ENCODE measurements at places on chromosomes 13 and 19.

- no peak for DNase-seq
Measured at GRCh38 chr13:54633456-54633855, 1604.8 kb downstream of the OLFM4 start.

GRCh38 chr19:11168568-11168967 lies 13.0 kb upstream of the SPC24 start:
- DNase-seq: no peak

GRCh38 chr13:51745243-51745642 lies 58.7 kb downstream of the DHRS12 start:
- DNase-seq: no peak

GRCh38 chr13:41590122-41590521 lies 132.8 kb downstream of the RGCC start:
- no peak for DNase-seq

GRCh38 chr19:50546527-50547221 lies 21.6 kb downstream of the LRRC4B start:
- no peak for DNase-seq

GRCh38 chr13:34153428-34154180 lies 335.7 kb downstream of the RFC3 start:
- no peak for DNase-seq

- DNase-seq: no peak
Measured at GRCh38 chr13:104408733-104409132, 1342.5 kb upstream of the SLC10A2 start.

GRCh38 chr19:42208612-42209011 lies 8.9 kb downstream of the DEDD2 start:
- no peak for DNase-seq

DNA sequence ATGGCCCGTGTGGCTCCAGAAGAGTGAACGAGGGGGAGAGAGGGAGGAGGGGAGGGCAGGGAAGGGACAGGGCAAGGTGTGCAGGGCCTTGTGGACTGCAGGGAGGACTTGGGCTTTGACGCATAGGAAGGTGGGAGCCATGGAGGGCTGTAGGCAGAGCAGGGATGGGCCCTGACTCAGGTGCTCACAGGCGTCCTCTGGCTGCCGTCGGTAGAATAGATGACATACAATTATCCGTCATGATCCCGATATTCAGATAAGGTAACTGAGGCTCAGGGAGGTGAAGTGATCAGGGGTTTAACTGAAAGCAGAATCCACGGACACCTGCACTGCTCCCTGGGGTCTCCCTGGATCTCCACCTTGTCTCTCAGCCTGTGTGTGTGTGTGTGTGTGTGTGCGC lies 3.4 kb downstream of the C3 start:
- no peak for DNase-seq

GRCh38 chr13:54989418-54989817 lies 1960.8 kb downstream of the OLFM4 start:
- no peak for DNase-seq

GRCh38 chr13:26011996-26012821 lies 39.6 kb downstream of the SHISA2 start:
- DNase-seq: no peak

DNA sequence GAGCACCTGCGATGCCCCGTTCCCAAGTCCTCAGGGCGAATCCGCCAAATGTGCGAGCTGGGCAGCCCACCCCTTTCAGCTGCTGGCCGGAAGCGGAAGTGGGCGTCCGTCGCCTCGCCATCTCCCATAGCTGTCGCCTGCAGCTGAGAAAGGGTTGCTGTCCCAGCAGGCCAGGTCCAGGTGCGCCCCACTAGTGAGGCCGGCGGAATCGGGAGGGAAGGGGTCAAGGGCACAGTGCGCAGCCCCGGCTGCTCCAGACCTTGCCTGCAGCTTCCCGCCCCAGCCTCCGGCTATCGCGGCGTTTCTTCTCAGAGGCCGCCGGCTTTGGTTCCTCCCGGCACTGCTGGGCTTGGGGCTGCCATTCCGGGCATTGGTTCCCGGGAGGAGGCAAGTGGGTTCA lies at the start of gene ZNF177:
Gene ZNF177, plus strand, starts transcription at position 109 of the 400 bp plus-strand sequence. CDS start 15,299 bp downstream, outside the sequence.
- no peak for DNase-seq

DNA sequence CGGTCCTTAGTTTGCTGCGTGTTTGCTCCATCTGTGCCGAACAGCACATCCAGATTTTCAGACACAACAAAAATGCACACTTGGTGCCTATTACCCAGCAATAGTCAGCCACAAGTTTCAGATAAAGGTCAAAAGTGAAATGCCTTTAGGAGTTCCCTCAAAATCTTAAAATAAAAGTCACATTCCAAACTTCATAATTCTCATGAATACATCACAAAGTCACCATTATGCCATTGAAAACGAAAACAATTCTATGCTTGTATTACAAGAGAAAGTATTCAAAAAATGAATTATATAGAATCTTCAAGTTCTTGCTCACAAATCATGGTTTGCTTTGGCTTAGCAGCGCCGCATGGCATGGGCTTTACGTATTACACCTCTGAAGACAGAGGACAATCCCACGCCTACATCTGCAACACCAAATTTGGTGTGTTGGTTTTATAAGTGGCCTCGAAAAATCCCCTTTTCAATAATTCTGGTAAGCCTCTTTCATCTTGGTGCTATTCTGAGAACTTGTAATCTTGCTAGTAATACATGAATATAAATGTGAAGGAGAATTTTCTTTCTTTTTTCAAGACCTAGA lies 26.6 kb downstream of the COL4A1 start:
- no peak for DNase-seq

DNA sequence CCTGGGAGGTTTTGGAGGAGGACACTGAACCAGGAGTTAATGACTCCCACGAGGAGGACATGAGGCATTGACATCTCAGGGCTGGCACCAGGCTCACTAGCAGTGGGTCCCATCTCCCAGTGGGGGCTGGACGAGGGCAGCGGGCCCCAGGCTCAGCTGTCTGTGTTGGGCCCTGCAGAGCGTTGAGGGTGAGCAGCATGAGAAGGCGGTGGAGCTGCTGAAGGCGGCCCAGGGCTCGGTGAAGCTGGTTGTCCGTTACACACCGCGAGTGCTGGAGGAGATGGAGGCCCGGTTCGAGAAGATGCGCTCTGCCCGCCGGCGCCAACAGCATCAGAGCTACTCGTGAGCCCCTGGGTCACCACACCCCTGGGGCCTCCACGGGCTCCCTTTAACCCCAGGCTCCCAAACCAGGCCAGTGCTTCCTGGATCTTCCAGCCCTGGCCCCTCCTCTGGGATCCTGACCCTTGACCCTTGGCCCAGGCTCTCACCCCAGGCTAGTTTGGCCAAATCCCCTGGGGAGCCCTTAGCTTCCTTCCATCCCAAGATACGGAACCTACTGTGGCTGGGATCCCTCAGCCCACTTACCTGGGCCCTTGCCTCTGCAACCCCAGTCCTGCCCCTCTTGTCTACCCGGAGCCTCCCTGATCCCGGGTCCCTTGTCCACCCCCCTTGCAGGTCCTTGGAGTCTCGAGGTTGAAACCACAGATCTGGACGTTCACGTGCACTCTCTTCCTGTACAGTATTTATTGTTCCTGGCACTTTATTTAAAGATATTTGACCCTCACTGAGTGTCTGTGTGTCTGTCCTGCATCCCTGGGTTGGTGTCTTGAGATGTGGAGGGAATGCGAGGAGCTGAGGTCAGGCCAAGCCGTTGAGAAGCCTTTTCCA lies 1.0 kb downstream of the C19orf73 start:
- DNase-seq: no peak

- DNase-seq: peak; percentile 3
Measured at GRCh38 chr13:41694545-41695301, 237.4 kb downstream of the RGCC start.

- no peak for DNase-seq
Measured at GRCh38 chr19:20513189-20513904, 52.2 kb downstream of the ZNF737 start.

GRCh38 chr13:22929381-22930126 lies 251.2 kb upstream of the SGCG start:
- no peak for DNase-seq

DNA sequence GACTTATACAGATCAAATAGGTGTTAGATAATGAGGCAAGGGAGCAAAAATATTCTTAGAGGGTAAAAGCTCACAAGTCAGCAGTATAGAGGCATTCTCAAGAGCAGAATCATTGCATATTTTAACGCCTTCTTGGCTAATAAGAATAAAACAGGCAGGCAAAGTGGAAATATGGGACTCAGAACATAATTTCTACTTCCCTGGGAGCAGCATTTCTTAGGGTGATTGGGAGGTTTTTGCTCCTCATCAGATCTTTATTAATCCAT lies 39.6 kb downstream of the LHFPL6 start:
- no peak for DNase-seq

DNA sequence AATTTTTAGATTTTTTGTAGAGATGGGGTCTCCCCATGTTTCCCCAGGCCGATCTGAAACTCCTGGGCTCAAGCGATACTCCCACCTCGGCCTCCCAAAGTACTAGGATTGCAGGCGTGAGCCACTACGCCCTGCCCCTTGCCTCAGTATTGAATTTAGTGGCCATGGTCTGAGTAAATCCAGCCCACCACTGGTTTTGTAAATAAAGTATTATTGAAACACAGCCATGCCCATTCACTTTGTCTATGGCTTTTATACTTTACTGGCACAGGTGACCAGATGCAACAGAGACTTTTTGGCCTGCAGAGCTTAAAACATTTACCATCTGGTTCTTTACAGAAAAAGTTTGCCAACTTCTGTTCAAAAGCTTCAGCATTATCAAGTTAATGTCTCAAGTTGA lies 143.8 kb downstream of the PTPRS start:
- no peak for DNase-seq

- DNase-seq: no peak
Measured at GRCh38 chr13:113596321-113597200, 12.0 kb downstream of the TFDP1 start.

GRCh38 chr19:5349041-5349440 lies 8.4 kb upstream of the PTPRS start:
- no peak for DNase-seq

DNA sequence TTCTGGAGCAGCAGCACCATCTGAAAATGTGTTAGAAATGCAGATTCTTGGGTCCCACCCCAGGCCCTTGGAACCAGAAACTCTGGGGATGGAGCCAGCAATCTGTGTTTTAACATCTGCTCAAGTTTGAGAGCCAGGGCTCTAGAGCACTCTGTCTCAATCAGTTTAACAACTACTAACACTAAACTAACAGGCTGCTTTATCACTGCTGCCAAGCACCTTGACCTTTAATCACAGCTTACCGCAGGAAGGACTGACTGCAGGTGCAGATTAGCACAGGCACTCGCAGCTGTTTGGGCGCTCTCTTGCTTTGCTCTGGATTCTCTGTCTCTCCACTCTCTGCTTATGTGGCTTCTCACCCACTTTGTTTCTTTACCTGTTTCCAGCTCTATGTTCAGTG lies 163.5 kb downstream of the MTUS2 start:
- no peak for DNase-seq

- DNase-seq: no peak
Measured at GRCh38 chr19:10966809-10967208, 6.0 kb downstream of the SMARCA4 start.

DNA sequence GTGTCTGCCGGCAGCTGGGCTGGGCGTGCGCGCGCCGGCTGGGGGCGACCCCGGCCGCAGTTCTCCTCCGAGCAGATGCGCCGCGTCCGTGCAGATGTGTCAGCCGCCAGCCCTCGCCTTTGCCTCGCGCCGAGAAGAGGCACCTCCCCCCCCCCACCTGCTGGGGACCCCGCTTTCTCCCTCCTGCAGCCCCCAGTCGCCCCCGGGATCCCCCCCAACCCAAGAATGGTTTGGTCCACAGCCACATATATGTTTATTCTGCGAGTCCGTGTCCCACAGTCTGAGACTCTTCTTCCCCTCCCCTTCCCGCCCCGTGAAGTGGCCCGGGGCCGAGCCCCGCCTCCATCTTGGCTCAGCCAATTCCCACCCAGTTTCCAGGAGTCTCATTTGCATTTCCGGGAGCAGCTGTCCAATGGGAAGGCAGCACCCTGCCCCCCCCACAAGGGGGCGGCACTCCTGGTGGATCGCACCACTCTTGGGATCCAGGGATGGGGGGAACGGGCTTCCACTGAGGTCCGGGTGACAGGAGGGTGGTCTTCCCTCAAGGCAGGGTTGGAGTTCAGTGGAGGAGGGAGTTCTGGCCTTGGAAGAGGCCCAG lies 8.6 kb downstream of the ISOC2 start:
- DNase-seq: no peak
